ENCODE measurements at places on chromosomes 6 and 20.

DNA sequence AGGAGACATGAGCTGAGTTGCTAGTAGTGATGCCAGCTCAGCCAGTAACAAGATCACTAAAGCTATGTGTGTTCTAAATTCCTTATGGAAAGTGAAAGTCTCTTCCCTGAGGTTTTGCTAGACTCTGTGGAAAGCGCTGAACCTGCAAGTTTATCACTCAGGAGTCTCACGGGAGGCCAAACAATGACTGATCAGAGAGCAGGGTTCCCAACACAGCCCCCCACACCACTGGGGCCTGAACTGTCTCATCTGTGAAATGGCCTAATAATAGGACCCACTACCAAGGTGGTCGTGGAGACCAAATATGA lies 19.9 kb downstream of the ACSS1 start:
- no peak for DNase-seq

DNA sequence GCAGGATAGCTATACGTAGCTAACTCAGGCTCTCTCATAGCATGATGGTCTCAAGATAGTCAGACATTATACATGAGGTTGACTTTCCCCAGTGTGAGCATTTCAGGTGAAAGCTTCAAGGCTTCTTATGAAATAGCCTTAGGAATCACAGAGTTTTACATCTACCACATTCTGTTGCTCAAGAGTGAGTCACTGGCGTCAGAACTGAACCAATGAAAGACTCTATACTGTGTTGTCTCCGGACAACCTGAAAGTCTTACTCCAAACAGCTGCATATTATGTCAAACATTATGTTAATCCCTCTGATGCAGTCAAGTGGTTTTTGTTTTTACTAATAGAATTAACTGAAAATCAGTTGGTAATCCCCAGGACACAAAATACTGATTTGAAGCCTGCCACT lies 79.8 kb upstream of the TRDN start:
- no peak for DNase-seq

DNA sequence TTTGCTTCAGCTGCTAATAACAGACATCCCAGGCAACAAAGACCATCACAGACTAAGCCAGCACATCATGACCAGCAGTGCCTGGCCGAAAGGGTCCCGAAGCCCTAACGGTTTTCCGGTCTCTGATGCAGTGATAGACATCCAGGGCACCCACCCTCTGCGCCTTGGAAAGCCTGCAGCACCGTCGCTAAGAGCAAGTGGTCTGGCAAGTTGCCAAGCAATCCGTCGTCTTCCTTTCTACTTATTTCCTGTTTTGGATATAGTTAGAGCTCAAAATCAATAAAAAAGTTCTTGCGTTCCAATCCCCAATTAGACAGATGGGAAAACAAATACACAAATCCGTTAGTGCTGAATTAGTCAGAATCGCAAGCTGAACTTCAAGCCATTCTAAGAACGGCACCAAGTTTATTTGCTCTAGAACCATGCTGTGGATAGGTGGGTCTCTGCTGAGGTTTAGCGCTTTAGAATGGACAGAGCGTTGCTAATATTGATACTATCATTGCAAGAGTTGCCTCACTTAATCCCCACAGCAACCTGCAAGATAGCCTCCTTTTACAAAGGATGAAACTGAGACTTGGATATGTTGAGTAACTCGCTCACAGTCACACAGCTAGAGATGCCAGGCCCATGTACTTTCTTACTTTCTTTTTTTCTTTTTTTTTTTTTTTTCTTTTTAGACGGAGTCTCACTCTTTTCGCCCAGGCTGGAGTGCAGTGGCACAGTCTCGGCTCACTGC lies 163.3 kb upstream of the SNX9 start:
- DNase-seq: no peak

- no peak for DNase-seq
These were observed 10.0 kb upstream of the BLOC1S5 start for GRCh38 chr6:8074213-8074612.

DNA sequence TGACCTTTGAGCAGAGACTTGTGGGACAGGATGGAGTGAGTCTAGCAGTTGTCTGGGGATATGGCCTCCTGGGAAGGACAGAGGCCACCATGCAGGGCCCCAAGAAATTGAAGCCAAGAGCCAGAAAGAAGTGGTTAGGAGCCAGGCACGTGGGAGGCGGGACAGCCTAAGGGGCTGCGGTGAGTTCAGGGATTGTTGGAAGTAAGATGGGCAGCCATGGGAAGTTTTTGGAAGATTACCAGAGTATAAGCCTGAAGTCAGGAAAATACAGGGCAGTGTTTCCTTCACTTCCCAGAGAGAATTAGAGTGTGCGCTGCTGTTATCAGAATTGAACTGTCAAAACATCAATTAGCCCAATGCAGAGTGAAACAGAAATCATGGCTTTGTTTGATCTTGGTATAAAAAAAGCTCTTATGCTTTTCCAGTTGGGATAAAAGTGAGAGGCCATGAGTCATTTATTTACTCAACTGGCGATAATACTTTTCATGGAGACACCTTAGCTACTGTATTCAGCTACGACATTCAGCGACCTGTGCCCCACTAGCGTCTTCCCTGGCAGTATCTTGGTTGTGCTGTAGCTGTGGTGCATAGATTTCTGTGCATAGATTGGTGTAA lies 66.9 kb downstream of the PHACTR2 start:
- no peak for DNase-seq

GRCh38 chr20:62529896-62530642 lies 54.3 kb upstream of the GATA5 start:
- DNase-seq: no peak

GRCh38 chr20:56826705-56827665 lies 197.9 kb downstream of the TFAP2C start:
- no peak for DNase-seq

DNA sequence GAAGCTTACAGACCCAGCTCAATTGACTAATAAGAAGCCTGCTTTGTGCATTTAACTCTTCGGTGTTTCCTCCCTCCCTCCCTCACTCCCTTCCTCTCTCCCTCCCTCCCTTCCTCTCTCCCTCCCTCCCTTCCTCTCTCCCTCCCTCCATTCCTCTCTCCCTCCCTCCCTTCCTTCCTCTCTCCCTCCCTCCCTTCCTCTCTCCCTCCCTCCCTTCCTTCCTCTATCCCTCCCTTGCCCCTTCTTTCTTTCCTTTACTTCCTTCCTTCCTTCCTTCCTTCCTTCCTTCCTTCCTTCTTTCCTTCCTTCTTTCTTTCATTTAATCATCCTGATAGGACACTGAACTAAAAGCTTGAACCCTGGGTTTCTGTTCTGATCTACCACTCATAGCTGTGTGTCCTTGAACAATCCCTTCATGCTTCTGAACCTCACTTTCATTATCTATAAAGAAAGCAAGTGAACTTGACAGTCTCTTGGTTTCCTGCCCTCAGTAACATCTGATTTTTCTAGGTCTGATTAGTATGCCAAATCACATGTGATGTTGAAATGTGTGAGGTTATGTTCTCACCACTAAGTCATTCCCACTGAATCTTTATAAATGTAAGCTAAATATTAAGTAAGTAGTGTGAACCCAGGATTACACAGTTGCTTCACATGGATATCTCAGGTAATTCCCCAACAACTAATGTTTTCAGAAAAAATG lies 132.3 kb upstream of the BMP2 start:
- no peak for DNase-seq

GRCh38 chr20:16654858-16655535 lies 74.8 kb upstream of the SNRPB2 start:
- no peak for DNase-seq

GRCh38 chr6:31009731-31010130 lies 543 bp upstream of the MUC22 start:
- DNase-seq: no peak

DNA sequence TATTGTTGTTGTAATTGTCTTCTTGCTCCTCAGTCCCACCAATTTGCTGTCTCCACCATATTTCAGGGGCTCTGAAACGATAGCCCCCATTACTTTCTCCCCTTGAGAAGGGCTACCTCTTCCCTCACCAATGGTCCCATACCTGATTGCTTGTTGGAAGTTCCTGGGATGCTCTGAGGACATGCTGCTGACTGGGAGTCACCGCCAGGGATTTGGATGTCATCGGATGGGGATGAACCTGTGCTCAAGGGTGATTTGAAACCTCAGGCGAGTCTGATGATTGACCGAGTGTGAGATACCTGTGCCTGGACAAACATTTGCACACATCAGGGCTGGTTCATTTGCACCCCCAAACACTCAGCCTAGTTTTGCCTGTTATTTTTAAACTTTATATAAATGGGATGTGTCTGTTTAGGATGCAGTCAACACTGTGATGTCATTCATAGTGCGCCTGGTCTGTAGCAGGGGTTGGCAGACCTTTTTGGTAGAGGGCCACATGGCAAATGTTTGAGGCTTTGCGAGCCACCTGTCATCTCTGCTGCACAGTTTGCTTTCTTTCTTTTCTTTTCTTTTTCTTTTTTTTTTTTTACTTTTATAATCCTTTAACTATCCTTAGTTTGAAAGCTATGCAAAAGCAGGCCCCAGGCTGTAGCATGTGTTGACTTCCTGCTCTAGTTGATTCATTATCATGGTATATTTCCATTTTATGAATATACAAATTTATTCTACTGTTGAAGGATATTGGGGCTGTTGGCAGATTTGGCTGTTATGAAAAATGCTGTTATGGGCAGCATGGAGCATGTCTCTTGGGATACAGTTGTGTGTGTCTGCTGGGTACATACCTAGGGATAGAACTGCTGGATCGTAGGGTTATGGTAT lies 118.5 kb upstream of the PHACTR3 start:
- no peak for DNase-seq

GRCh38 chr6:47106216-47106615 lies 64.1 kb upstream of the ADGRF1 start:
- DNase-seq: no peak

DNA sequence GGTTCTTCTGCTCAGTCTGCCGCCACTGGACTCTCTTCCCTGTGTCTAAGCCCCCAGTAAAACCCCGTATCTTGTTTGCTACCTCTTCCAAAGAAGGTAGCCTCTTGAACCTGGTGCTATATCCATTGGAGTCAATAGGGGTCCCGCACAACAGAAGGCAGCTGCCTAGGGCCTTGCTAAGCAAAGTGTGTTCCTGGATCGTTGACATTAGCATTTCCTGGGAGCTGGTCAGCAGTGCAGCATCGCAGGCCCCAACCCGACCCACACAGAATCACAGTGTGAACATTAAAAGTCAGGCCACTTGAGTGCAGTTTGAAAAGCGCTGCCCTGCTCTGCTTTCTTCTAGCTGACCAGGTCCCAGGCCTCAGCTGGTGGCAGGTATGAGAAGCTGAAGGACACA lies 2.9 kb downstream of the ADA start:
- DNase-seq: no peak

- no peak for DNase-seq
These were observed 36.4 kb downstream of the DCBLD1 start for GRCh38 chr6:117518870-117519269.

GRCh38 chr6:31935823-31936222 lies 8.3 kb downstream of the C2 start:
- DNase-seq: no peak

DNA sequence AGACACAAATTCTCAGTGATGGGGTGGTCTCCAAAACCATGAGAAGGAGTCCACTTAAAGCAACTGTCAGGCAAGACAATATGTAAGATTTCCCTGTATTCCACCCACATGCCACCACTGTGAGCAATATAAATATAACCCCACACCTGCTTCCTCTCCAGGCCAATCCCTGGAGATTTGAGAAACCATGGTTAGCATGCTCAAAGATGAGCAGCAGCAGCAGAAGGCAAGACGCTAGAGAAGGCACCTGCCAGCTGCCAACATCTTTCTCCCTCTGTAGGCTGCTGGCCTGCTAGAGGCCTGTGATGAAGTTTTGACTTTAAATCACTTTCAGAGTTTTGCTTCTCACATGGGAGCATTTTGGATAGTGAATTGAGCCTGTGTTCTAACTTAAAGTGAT lies 7.9 kb upstream of the SOD2 start:
- DNase-seq: no peak

DNA sequence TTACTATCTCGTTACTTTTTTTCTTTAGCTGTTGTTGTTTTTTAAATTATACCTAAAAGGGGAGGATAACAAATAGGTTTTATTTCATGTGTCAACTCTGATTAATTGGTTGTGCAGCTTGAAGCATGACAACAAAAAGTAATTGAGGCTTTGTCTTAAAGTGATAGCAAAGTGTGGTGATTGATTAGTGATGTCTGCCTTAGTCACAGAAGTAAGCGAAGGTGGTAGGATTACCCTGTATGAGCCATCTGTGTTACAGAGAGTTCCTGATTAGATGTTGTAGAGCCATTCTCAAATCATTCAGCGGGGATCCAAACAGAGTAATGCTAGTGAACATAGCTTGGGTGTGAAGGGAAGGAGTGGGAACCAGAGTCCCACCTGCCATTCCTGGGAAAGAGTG lies 14.4 kb upstream of the MRPS10 start:
- DNase-seq: no peak
